Mammary epithelial cell (primary cell): ENCODE measurements at places on chromosomes 16 and 17. TPM values are rescaled to one million over a fixed set of nuclear protein-coding genes. Genes with fewer than 3 reads are reported as not detected.

The IRX3 gene
- polyA plus RNA-seq = 2.6 TPM

- no peak for DNase-seq
Observed at GRCh38 chr17:66438101-66438500, 135.7 kb downstream of the PRKCA start.

DNA sequence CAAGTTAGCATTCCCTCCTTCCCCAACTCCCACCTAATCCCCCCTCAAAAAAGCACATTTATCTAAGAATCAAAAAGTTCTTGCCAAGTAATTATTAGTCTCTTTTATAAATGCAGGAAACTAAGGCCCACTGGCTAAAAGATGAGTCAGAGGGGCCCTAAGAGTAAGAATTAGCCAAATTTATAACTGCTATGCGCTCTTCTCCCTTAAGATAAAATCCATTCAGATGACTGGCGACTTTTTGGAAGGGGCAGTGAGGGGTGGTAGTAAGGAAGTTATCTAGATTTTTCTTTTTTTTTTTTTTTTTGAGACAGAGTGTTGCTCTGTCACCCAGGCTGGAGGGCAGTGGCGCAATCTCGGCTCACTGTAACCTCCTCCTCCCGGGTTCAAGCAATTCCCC, 17.1 kb downstream of the ZNF652 start:
- DNase-seq = no peak

- DNase-seq = peak; percentile 90
Observed at GRCh38 chr16:71540-72401, 660 bp downstream of the RHBDF1 start.

The PRCD gene
- polyA plus RNA-seq = 0.71 TPM

GRCh38 chr16:58031016-58031800, 5.7 kb downstream of the MMP15 start:
- no peak for DNase-seq

The DOC2A gene
- 0.31 TPM for polyA plus RNA-seq

DNA sequence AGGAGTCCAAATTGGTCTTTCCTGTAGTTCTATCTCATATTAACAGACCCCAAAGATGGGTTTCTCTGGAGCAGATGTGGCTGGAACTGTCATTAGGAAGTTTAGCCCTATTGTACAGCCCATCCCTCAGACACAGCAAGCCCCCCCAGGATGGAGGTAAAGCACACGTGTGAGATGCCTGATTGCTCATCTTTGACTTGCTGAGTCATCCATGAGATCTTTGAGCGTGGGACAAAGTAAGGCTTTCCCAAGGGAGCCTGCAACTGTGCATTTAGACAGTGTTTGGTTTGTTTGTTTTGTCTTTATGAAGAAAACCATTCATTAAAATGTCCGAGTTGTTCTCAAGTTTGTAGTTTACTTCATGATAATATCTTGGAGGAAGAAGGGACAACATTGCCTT, 145.3 kb upstream of the CDH13 start:
- DNase-seq = no peak

DNA sequence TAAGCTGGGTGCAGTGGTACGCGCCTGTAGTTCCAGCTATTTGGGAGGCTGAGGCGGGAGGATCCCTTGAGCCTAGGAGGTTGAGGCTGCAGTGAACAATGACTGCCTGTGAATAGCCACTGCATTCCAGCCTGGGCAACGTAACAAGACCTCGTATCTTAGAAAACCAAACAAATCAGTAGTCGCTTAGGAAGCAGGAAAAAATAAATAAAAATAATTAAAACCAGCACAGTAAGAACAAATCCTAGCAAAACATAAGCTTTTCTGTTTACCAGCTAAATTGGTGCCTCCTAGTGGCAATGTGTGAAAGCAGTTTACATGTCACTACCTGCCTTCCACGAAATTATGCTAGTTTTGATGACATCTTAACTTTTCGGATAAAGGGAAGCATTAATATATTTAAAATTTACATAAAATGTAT, 1.3 kb downstream of the ARMC5 start:
- peak; percentile 39 for DNase-seq

GRCh38 chr17:67041941-67042899, 2.1 kb upstream of the CACNG1 start:
- no peak for DNase-seq

The LDAF1 gene
- polyA plus RNA-seq = 51.9 TPM

DNA sequence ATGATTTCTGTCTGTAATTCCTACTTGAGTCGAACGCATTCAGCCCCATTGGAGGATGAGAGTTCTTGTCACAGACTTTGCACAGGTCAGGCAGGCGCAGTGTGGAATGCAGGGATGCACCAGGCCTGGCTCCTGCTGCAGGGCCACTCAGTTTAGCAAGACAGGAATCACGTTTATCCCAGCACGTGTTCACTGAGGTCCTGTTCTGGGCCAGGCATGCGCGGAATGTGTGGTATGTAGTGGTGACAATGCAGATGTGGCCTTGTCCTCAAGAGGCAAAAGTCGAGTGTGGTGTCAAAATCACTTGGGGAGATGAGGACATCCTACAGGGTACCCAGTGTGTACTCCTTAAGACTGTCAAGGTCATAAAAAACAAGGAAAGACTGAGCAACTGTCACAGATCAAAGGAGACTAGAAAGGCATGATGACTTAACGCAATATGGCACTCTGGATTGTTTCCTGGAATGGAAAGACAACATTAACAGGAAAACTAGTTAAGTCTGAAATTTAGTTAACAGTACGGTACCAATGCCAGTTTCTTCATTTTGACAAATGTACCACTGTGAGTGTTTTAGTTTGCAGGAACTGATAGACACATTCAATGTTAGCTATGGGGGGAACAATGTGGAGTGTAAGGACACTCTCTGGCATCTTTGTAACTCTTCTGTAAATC, 121.5 kb upstream of the ADAMTS18 start:
- DNase-seq = no peak

DNA sequence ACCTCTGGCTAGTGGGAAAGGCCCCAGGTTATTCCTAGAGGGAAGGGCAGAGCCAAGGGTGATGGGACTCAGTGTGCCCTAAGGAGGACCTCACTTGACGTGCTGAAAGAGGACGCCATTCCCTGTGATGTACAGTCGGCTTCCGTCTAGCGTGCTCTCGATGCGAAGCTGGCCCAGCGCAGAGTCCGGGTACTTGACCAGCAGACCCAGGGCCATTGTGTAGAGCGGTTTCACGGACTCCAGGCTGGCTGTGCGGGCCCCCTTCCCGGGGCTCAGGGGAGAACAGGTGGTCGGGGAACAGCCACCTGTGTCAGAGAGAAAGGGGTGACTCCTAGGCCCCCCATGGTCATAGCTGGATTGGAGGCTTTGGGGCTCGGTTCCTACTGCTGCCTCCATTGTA, 19.9 kb downstream of the PLEKHG4 start:
- DNase-seq = no peak

DNA sequence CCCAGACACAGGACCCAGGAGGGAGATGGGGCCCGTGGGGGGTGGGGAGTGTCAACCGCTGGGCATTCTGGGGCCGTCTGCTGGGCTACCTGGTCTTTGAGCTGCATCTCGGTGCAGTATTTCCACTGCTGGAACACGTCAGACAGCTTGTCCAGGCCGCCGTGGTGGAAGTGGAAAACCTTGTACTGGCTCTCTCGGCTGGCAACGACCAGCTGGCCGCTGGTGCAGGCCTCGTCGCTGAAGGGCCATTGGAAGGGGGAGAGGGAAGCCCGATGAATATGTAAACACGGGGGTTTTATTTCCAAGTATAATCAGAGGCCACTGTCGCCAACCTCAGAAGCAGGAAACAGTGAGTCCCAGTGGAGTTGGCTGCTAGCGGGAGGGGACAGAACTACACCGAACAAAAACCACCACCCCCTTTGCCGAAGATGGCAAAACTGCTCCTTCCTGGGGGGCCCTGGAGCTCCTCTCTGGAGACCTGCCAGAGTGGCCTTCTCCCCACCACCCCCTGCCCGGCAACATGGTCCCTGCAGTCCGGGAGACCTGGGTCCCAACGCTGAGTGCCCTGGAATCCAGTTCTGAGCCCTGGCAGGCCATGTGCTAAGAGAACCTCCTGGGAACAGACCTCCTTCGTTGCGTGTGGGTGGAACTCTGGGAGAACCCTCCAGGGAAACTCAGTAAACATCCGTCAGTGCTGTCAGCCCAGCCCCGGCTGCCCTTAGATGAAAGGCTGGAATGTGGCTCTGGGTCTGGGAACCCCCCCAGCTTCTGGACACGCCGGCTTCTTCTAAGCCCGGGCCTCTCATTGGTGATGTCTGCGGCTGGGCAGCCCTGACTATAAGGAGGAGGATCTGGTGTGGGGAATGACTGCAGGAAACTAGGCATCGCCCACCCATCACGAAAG, 84.1 kb downstream of the TBC1D16 start:
- DNase-seq = no peak

The ATP6V0A1 gene
- polyA plus RNA-seq = 31.5 TPM

GRCh38 chr16:19854543-19854876, 30.1 kb downstream of the GPRC5B start:
- no peak for DNase-seq

- DNase-seq = peak; percentile 51
Observed at GRCh38 chr17:9021992-9022572, 772 bp downstream of the NTN1 start.

The ARL5C gene
- not detected for polyA plus RNA-seq

- no peak for DNase-seq
Observed at GRCh38 chr16:15741207-15741871, 91.3 kb downstream of the NDE1 start.

DNA sequence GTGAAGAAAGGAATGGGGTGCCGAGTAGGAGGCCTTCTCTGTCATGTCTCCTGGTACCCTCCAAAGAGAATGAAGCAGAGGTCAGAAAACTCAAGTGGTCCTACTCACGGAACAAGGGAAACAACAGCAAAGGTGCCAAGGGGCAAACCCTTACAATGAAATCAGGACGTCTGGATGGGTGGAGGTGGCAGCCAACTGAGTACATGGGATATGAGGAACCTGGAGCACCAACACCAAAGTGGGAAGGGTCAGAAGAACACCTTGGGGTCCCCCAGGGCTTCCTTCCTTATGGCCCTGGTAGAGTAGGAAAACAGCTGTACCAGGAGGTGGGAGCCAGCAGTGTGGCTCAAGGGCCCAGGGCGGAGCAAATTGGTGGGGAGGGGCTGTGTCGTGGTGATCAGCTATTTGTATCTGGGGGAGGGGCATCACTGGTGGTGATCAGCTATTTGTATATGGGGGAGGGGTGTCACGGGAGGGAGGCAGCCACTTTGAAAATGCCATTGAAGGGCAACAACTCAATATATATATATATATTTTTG, 643 bp downstream of the HIGD1B start:
- no peak for DNase-seq

The BAIAP3 gene
- polyA plus RNA-seq = 0.11 TPM

The MYH1 gene
- polyA plus RNA-seq = not detected

The CCL3 gene
- not detected for polyA plus RNA-seq

DNA sequence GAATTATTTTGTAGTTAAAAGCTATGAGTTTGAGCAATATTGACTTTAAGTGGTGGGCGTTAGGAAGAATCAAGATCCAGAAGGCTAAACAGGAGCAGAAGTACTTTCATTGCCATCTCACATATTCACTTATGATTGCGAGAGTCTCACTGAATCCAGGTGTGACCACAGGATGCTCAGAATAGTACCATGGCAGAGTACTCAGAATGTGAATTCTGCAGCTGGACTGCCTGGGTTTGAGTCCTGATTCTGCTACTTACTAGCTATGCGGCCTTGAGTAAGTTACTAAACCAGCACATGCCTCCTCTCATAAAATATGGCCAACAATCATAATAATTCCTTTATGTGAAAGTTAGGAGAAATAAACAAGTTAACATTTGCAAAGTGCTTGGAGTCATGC, 109.5 kb downstream of the CA10 start:
- DNase-seq = no peak

- DNase-seq = no peak
Observed at GRCh38 chr16:57807252-57807967, 5.1 kb upstream of the KIFC3 start.

DNA sequence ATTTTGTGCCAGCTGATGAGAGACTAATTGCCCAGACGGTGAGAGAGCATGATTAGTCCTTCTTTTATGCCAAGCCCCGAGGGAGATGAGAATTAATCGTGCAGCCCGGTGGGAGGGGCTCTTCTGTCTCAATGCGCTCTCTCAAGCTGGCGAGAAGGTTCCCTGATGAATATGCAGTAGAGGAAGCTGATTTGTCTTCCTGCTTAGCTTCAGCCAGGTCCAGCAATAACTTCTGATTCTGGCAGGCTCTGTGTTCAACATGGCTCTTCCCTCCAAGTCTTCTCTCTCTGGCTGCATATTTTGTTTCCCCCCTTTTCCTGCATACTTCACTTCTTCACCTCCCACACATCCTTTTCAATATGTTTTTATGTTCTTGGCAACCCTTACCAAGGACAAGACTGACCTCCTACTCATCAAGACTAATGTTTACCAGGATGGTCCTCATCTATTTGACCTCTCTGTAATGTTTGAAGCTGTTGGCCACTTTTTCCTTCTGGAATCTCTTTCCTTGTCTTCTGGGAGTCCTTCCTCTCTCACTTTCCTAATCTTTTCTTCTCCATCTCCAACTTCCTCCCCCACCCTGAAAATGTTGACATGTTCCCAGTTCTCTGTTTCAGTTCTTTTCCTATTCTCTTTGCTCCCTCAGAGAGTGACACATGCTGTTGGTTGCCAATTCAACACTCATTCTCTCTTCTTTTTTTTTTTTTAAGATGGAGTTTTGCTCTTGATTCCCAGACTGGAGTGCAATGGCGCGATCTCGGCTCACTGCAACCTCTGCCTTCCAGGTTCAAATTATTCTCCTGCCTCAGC, 33.1 kb downstream of the ARL4D start:
- DNase-seq = no peak

GRCh38 chr16:67017421-67017750, 11.6 kb upstream of the CBFB start:
- no peak for DNase-seq
